Nucleus accumbens (tissue), 56 donors: ENCODE measurements at places on chromosomes 7 and 10.

DNA sequence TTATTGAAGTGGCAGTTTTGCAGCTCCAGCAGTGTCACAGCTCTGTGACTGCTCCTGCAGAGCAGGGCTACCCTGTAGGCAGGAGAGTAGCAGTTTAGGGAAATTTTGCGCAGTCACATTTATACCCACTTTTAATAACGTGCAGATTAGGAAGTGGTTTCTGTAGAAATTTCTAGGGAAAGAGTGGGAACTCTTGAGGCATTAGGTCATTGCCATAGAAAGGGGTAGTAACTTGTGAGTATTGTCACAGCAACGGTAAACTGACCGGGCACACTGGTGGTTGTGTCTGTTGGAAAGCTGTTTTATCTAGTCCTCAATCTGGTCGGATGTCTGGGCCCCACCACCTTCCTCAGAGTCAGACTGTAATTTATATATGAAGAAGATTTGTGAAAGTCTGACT lies 51.9 kb downstream of the CDC14C start:
- no peak for DNase-seq

- DNase-seq = no peak
Measured at GRCh38 chr7:108503112-108504026, 22.6 kb downstream of the PNPLA8 start.

- no peak for DNase-seq
Measured at GRCh38 chr10:10499839-10500238, 517.8 kb upstream of the CELF2 start.

DNA sequence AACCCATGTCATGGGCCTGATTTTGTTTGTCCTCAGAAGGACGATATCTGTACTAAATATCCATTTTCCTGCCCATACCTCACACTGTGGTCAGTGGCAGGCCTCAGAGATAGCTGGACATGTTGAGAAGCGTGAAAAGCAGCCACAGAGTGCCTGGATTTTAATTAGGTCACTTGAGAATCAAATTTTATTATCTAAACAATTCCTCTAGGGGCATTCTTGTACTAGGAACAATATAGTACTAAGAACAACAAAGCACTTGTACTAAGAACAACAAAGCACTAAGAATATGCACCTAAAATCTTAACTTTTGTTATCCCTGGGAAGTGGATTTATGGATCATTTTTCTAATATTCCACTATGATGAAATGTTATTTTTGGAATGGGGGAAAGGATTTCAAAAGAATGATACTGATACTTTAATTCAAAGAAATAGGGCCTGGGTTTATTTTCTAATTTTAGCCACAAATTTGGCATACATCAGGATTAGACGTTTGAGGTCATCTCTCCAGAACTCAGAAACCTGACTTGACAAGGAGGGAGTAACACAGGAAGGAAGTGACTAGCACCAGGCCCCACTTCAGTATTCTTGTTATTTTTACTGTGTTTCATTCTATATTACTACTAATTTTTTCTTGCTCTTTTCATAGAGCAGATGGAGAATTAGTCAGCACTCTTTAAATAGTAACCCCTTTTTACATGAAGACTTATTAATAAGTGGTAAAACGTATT lies 112.2 kb downstream of the EXOC4 start:
- DNase-seq = no peak

DNA sequence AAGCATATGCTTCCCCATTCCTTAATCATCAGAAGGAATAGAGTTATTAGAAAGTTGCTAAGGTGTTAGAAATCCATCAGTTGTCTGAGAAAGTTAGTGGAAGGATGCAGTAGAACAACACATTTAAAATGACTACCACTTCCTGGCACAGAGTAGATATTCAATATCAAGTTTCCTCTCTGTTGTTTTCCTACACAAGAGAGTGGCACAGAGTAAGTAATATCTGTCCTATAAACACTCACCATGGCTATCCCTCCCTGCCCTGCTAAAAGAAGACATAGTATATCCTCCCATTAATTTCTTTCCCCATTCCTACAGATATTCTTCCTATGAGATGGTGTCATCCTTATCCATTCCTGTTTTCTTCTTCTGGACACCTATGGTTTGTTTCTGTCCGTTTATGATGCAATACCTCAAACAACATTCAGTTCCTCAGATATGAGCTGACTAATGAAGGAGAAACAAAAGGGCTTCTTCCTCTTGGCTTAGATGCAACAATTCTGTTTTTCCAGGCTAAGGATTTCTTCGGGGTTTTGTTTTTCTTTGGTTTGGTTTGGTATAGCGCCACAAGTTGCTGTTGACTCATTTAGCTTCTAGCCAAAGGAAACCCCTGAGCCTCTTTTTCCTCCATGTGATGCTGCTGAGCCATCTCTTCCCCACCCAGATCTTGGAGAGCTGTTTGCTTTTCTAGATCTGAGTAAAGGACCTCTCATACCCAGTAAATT lies 32.9 kb upstream of the BPGM start:
- DNase-seq = no peak

GRCh38 chr7:106793015-106793975 lies 71.8 kb upstream of the PIK3CG start:
- DNase-seq = no peak

GRCh38 chr10:60281792-60282353 lies 107.8 kb downstream of the ANK3 start:
- no peak for DNase-seq

DNA sequence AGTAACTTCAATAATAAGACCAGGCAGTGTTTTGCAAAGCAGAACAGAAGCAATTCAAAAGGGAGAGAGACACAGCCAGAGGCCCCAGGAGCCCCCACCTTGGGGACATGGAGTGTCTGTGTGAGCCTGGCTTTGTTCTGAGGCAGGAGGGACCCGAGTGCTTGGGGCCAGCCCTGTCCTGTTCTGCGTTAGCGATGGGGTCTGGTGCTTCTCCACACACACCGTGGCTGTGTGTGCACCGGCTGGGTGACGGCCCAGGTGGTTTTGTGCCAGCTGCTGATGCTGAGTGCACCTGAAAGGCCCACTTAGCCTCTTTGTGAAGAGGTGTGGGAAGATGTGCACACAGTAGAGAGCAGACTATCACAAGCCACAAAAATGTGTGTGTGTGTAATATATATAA lies 468.9 kb downstream of the DNAJB6 start:
- no peak for DNase-seq

- no peak for DNase-seq
Measured at GRCh38 chr10:30828680-30829079, 199.1 kb upstream of the LYZL2 start.

DNA sequence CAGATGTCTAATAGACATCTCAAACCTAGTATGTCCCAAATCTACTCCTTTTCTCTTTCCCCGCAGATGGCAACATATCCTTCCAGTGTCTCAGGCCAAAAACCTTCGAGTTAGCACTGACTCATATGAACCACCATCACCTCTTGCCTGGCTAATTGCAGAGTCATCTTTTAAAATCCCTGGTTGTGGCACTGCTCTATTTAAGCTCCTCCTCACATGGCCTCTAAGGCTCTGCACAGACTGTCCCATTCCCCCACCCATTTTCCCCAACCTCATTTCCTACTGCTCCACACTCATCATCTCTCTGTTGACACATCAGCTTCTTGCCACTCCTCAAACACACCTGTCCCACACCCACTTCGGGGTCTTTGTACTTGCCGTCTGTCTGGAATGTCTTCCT lies 16.8 kb upstream of the HBP1 start:
- no peak for DNase-seq

- DNase-seq = no peak
Measured at GRCh38 chr7:1027242-1028043, 16.9 kb upstream of the GPR146 start.

- DNase-seq = no peak
Measured at GRCh38 chr10:89258881-89259280, 7.3 kb upstream of the LIPA start.

DNA sequence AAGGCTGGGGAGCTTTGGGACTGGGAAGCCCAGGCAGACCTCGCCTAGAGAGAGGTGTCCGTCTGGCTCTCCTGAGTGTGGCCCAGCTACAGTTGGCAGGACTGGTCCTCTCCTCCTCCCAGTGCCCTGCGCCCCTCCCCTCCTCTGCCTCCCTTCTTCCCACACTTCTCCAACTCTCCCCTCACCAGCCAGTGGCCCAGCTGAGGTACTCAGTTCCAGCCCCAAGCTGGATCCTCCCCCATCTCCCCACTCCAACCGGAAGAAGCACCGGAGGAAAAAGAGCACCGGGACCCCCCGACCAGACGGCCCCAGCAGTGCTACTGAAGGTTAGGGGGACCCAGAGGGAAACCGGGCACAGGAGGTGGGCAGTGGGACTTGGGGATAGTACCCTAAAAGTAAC lies 27.7 kb downstream of the GBX1 start:
- DNase-seq = no peak

DNA sequence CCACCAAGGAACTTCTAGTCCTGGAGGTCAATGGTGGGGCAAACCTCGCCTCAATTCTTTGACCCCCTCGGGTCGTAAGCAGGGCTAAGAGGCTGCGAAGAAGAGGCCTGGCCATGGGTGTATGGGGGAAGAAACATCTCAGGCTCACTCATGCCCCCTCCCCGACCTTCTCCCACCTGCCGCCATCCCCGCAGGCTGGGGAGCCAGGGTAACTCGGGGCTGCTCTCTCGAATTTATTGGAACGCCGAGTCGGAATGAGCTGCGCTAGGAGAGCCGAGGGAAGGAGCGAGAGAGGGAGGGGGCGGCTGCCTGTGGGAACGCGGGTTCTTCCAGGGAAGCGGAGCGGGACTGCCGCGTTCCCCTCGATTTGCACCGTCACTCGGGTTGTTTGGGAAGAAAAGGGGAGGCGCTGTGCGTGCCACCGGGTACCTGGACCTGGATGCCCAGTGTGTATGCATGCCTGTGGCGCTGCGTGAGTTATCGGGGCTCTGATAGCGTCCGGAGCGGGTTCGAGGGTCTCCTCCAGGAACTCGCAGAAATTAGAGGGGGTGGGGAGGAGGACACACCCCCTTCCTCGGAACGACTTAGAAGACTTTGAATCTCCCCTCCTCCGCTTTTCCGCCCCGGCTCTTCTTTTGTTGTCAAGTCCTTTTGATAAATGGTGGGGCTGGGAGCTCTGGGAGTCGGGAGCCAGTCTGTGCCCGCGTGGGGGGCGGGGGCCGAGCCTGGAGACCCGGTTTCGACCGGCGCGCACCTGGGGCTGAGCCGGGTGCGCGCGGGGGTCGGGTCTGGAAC lies 1.8 kb upstream of the ZNF503 start:
- no peak for DNase-seq

GRCh38 chr7:54014765-54015164 lies 527.4 kb upstream of the VSTM2A start:
- no peak for DNase-seq

DNA sequence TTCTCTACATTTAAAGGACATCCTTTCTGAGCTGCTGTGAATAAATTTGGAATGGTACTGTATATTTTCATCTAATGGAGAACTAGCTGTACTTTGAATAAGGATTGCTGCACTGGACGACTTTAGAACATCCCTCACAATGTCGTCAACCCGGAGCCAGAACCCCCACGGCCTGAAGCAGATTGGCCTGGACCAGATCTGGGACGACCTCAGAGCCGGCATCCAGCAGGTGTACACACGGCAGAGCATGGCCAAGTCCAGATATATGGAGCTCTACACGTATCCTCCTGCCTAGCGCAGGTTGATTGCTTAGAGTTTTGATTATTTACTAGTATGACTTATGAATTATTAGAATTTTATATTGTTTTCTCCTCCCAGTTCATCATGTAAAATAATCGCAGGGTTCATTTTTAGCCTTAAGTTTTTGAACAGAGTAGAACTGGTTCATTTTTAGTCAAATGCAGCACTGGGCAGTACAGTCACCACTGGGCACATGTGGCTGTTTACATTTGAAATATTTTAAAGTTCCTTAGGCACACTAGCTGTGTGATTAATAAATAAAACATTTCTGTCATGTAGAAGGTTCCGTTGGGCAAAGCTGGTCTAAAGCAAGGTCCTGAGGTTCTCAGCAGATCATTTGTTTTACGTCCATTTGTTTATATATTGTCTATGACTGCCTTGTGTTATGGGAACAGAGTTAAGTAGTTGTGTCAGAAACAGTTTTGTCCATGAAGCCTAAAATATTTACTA lies 31.5 kb downstream of the CUL1 start:
- DNase-seq = no peak

- no peak for DNase-seq
Measured at GRCh38 chr10:119139464-119140067, 25.9 kb downstream of the SFXN4 start.

DNA sequence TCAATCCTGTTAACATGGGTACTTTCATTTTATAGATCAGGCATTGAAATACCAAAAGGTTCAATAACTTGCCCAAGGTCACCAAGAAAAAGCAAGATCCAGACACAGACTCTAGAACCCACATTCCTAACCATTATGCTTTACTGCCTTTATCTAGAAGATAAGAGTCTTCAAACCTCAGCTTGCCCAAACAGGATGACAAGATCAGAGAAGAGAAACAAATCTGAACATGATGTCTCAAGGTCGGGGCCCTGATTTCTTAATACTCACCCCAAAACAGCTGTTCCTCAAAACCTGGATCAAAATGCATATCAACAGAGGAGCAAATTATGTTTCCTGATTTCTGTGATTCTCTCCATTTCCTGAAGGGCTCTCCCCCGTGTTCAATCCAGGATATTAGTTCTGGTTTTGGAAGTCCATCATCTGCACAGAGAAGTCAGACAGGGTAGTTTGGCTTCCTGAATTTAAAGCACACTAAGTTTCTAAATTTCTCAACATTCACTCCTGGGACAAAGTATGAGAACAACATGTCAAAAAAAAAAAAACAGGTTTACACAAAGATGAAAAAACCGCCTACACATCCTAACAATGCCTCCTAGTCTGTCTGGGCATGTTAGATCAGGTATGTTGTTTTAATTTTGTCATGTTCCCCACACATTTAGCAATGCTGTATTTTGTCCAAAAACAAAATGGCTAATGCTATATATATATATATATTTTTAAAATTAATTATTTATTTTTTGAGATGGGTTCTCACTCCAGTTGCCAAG lies 16.2 kb downstream of the ZNF786 start:
- DNase-seq = no peak

- no peak for DNase-seq
Measured at GRCh38 chr7:151704960-151705635, 171.8 kb downstream of the PRKAG2 start.

DNA sequence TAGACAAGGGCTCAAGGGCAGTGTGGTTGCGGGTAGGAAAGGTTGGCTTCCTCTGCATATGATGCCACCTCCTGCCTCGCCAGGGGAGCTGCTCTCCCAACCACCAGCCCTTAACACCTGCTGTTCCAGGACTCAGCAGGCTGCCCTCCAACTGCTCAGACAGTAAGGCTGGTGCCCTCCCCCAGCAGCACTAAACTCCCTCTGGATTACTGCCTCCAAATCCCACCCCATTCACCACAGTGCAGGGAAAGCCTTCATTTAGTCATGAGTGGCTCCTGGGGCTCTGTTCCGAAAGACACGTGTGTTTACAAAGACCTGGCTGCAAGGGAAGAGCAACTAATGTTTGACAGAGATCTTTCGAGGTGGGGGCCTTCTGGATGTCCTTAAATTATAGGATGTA lies 437.2 kb upstream of the MKI67 start:
- DNase-seq = no peak
